Body of pancreas (tissue), 4 donors: ENCODE measurements at places on chromosomes 12 and 14.

- no peaks in the 10 kb centered on the region for H3K36me3 ChIP-seq
- no peaks in the 10 kb centered on the region for H3K4me1 ChIP-seq
- no peak for DNase-seq
- H3K27me3 ChIP-seq, result no peaks in the 10 kb centered on the region
- H3K4me3 ChIP-seq, result no peak overlapping the region
- no peak overlapping the region for H3K27ac ChIP-seq
Observed at GRCh38 chr14:74190927-74191575, 48.2 kb upstream of the VSX2 start.

DNA sequence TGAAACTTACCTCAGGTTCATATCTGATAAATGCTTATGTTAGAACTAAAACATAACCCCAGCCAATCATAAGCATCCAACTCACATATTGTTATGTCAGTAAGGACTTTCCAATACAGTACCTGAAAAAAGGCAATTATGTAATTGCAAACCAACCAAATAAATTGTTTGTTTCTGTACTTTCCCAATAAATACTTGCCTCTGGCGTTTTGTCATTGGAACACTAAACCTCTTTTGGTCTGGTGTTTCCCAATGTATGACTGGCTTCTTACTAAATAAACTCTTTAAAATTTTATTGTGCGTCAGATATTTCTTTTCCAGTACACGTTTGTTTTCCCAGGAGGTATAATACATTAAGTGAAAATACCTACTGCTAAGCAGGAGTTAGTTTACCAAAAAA is 6.7 kb upstream of the PTPRB start:
- no peaks in the 10 kb centered on the region for H3K36me3 ChIP-seq
- no peak overlapping the region for H3K4me3 ChIP-seq
- no peak for DNase-seq
- H3K27ac ChIP-seq, result no peak overlapping the region
- H3K27me3 ChIP-seq, result no peaks in the 10 kb centered on the region
- peaks cover 5% of the 10 kb centered on the region for H3K4me1 ChIP-seq

GRCh38 chr14:45559626-45560025 is 306.6 kb upstream of the MIS18BP1 start:
- H3K4me1 ChIP-seq, result no peaks in the 10 kb centered on the region
- no peak overlapping the region for H3K27ac ChIP-seq
- no peaks in the 10 kb centered on the region for H3K27me3 ChIP-seq
- H3K36me3 ChIP-seq, result no peaks in the 10 kb centered on the region
- no peak for DNase-seq

DNA sequence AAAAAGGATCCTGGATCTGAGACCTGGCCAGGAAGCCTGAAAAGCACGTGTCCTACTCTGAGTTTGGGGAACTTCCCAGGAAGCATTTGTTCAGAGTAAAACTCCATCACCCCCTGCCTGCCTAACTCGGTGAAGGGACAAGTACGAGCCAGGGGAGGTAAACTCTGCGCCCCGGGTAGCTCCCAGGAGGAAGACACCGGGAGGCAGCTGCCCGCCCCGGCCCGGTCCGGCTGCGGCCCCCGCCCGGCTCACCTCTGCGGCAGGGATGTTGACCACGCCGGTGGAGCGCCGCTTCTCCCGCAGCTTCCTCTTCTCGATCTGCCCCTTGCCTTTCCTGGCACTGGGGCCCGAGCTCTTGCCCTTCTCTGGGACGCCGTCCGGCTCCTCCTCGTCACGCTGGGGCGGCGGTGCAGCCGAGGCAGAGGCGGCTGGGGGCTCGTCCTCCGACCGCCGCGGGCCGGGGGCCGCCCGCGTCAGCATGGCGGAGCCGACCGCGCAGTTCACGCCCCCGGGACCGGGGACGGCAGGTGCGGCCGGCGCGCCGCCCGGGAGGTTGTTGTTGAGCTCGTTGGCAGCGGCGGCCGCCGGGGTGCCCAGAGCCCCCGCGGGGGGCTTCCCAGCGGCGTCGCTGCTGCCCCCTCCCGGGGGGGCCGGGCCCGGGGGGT is 1.2 kb downstream of the PAWR start:
- peak; percentile 37 for DNase-seq
- H3K4me3 ChIP-seq, result peak overlapping the region; percentile 84
- peak overlapping the region; percentile 87 for H3K27ac ChIP-seq
- H3K36me3 ChIP-seq, result no peaks in the 10 kb centered on the region
- H3K4me1 ChIP-seq, result peaks cover 54% of the 10 kb centered on the region
- H3K27me3 ChIP-seq, result no peaks in the 10 kb centered on the region

GRCh38 chr12:76460807-76461206 is 98.8 kb downstream of the OSBPL8 start:
- no peak for DNase-seq
- no peaks in the 10 kb centered on the region for H3K4me1 ChIP-seq
- no peak overlapping the region for H3K4me3 ChIP-seq
- no peak overlapping the region for H3K27ac ChIP-seq

- H3K4me1 ChIP-seq, result no peaks in the 10 kb centered on the region
- no peak for DNase-seq
- H3K27ac ChIP-seq, result no peak overlapping the region
- H3K27me3 ChIP-seq, result no peaks in the 10 kb centered on the region
- H3K4me3 ChIP-seq, result no peak overlapping the region
Observed at GRCh38 chr14:102731871-102732800, 45.1 kb upstream of the TRAF3 start.

- H3K36me3 ChIP-seq, result no peaks in the 10 kb centered on the region
- H3K27me3 ChIP-seq, result peaks cover 19% of the 10 kb centered on the region
Observed at GRCh38 chr14:23571701-23572523, 4.3 kb upstream of the AP1G2 start.

DNA sequence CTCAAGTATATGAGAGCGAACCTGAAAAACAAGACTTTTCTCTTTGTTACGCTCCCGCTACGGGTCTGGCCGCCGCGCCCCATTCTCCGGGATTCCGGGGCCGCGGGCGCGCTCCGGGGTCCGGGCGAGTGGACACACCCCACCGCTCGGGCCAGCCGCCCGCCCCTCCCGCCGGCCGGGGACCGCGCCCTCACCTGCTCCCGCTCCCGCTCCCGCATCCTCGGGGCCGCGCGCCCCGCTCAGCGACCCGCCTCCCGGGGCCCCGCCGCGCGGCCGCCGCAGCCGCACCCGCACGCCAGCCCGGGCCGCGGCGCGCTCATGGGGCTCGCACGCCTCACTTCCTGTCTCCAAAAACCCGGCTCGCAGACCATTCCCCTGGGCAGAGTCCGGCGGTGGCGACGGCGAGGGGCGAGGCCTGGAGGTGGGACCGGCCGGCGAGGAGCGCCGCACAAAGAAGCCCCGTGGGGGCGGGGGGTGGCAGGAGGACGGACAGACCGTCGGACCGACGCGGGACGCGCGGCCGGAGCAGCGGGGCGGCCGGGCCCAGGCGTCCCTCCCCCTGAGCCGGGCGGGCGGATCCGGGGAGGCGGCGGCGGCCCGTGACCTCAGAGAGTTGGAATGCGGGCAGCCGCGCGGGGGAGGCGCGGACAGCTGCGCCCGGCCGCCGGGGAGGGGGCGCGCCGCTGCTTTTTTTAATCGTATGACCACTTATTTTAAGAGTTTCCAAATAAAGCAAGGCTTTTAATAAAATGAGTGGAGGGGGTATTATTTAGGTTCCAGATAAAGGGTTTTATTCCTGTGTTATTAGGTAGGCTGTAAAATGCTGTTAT is at the start of gene PTPN21:
Gene PTPN21, minus strand, starts transcription at position 551 of the 830 bp plus-strand sequence. CDS start 4,590 bp downstream, outside the sequence.
- H3K36me3 ChIP-seq, result no peaks in the 10 kb centered on the region
- DNase-seq, result peak; percentile 77
- H3K27ac ChIP-seq, result peak within 1 kb of the TSS; percentile 94
- peaks cover 29% of the 10 kb centered on the region for H3K4me1 ChIP-seq
- no peaks in the 10 kb centered on the region for H3K27me3 ChIP-seq

DNA sequence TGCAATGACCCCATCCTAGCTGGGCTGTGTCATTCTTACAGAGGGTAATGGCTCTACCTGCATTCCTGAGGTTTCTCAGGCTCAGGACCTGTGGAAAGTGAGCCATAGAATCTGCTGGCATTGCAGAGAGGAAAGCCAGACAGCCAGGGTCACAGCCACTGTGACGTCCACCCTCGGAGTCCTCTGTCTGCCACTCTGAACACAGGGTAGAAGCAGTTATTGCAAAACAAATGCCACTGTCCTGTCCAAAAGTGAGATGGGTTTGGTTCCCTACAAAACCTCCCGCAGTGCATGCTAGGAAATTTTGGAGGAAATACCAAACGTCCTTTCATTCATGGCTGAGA is 37.8 kb downstream of the TNFAIP2 start:
- no peaks in the 10 kb centered on the region for H3K36me3 ChIP-seq
- no peaks in the 10 kb centered on the region for H3K4me1 ChIP-seq
- DNase-seq, result no peak
- no peak overlapping the region for H3K4me3 ChIP-seq
- H3K27ac ChIP-seq, result peak overlapping the region; percentile 40
- no peaks in the 10 kb centered on the region for H3K27me3 ChIP-seq

DNA sequence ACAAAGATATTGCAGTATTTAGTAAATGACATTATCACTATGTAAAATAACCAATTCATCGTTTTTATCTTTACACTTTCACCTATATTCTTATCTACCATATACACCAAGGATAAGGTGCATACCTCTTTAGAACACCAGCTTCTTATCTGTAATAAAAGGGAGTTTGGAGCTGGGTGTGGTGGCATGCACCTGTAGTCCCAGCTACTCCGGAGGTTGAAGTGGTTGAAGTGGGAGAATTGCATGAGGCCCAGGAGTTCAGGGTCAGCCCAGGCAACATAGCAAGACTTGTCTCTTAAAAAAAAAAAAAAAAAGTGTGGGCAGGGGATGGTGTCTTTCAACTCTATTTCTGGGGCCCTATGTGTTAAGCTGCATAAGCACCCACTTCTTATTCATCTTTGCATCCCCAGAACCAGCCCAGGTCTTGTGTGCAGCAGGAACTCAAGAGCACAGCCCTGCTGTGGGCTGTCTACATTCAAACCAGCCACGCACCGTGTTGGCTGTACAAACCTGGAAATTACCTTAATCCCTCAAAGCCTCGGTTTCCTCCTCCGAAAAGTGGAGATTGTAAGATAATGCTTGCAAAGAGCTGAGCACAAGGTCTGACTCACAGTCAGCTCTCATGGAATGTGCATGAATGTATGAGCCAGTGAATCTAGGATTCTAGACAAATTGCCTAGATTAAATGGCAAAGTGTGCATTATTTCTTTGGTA is 256.6 kb upstream of the FOXN3 start:
- no peak overlapping the region for H3K4me3 ChIP-seq
- DNase-seq, result no peak
- no peak overlapping the region for H3K27ac ChIP-seq
- H3K4me1 ChIP-seq, result no peaks in the 10 kb centered on the region
- no peaks in the 10 kb centered on the region for H3K27me3 ChIP-seq
- H3K36me3 ChIP-seq, result no peaks in the 10 kb centered on the region

DNA sequence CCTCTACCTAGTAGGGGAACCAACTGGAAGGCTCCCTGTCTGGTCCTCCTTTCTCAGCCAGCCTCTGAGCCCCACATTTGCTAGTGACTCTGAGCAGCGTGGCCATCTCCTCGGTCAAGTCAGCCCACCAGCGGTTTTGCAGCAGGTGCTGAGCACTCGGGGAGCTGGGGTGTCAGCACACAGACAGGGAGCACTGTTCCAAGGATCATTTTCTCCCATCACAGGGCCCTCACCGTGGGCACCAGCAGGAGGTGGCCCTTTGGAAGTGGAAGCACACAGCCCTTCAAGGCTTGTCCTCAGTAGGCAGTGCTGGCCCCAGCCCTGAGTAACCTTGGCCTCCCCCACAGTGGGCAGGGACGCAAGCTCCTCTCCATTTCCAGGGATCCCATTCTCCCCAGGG is 24.1 kb upstream of the EML1 start:
- no peak for DNase-seq
- no peaks in the 10 kb centered on the region for H3K27me3 ChIP-seq
- H3K36me3 ChIP-seq, result no peaks in the 10 kb centered on the region

- peaks cover 43% of the 10 kb centered on the region for H3K4me1 ChIP-seq
- no peak overlapping the region for H3K4me3 ChIP-seq
- H3K27me3 ChIP-seq, result no peaks in the 10 kb centered on the region
Observed at GRCh38 chr12:574475-575128, 88.6 kb downstream of the NINJ2 start.

- DNase-seq, result peak; percentile 15
- H3K4me1 ChIP-seq, result peaks cover 7% of the 10 kb centered on the region
- no peaks in the 10 kb centered on the region for H3K27me3 ChIP-seq
- H3K36me3 ChIP-seq, result no peaks in the 10 kb centered on the region
- no peak overlapping the region for H3K27ac ChIP-seq
Observed at GRCh38 chr12:110102255-110102654, 21.9 kb upstream of the IFT81 start.

DNA sequence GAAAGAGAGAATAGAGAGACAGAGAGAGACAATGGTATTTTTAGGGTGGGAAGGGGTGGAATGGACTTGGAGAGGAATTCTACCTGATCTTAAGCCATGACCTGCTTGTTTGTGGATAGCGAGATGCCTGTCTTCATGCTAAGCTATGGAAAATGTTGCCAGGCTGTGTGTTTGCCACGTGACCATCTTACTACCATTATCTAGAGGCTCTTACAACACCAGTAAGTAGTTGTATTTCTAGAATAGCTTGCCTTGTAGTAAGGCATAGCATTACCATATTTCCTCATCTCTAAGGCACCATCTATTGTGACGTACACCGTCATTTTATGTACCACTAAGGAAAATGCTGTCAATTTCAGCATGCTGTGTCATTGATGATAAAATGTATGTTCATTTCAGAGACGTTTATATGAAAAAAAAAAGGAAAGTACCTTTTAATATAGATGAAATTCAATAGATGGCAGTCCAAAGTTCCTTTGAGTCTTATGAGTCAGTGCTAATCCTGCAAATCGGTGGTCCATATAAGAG is 75.6 kb upstream of the RASSF3 start:
- no peak overlapping the region for H3K27ac ChIP-seq
- H3K27me3 ChIP-seq, result no peaks in the 10 kb centered on the region
- H3K36me3 ChIP-seq, result no peaks in the 10 kb centered on the region
- H3K4me3 ChIP-seq, result no peak overlapping the region

DNA sequence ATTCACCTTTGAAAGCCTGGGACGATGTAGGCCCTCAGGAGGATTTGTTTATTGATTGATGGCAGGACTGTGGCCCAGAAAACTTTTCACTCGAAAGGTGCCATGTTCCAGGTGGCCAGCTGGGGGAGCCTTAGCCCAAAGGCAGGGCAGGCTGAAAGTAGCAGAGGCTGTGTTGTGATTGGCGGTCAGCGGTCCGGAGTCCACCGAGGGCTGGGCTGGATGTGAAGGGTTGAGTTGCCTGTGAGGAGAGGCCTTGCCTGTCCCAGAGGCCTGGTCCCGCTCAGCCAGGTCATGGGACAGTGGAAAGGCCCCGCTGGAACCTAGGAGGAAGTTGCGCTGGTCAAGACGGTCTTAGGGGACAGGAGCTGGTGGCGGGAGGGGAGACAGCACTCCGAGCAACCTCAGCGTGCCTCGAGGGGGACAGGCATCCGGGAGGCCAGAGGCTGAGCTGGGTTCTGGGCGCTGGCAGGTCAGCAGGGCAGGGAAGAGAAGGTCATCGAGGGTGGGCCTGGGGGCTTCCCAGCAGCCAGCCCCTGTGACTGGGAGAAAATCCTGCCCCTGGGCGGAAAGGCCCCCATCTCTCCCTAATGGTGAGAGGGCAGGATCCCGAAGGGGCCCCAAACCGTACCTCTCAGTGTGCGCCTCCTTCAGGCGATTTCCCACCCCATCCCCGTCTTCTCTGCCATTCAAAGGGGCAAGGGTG is 26.3 kb downstream of the CMA1 start:
- no peaks in the 10 kb centered on the region for H3K27me3 ChIP-seq
- no peak overlapping the region for H3K27ac ChIP-seq
- H3K4me3 ChIP-seq, result no peak overlapping the region
- H3K36me3 ChIP-seq, result no peaks in the 10 kb centered on the region
- no peaks in the 10 kb centered on the region for H3K4me1 ChIP-seq
